ENCODE measurements at places on chromosomes 13 and 19.

DNA sequence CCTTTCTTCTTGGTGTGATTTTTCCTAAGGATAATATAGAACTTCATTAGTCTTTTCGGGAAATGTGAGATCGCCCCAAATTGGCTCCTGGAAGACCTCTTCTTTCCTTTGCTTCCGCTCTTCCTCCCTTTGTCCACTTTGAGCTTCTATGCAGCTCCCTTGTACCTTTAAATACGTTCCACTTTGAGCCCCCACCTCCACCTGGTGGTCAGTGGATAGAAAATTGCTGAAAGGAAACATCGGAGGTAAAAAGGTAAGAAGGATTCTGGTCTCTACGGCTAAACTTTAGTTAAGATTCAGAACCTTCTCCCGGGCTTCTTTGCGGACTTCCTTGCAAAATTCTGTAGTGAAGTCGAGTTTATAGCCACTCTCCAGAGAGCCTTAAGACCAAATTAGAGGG is 55.0 kb upstream of the TM9SF2 start:
- no peak for DNase-seq

GRCh38 chr19:36046443-36047050 is 7.5 kb downstream of the THAP8 start:
- no peak for DNase-seq

GRCh38 chr19:36488118-36488845 is 1.1 kb downstream of the ZNF566 start:
- DNase-seq: no peak

- no peak for DNase-seq
These were observed 63.9 kb downstream of the DIAPH3 start for GRCh38 chr13:60099631-60100420.

DNA sequence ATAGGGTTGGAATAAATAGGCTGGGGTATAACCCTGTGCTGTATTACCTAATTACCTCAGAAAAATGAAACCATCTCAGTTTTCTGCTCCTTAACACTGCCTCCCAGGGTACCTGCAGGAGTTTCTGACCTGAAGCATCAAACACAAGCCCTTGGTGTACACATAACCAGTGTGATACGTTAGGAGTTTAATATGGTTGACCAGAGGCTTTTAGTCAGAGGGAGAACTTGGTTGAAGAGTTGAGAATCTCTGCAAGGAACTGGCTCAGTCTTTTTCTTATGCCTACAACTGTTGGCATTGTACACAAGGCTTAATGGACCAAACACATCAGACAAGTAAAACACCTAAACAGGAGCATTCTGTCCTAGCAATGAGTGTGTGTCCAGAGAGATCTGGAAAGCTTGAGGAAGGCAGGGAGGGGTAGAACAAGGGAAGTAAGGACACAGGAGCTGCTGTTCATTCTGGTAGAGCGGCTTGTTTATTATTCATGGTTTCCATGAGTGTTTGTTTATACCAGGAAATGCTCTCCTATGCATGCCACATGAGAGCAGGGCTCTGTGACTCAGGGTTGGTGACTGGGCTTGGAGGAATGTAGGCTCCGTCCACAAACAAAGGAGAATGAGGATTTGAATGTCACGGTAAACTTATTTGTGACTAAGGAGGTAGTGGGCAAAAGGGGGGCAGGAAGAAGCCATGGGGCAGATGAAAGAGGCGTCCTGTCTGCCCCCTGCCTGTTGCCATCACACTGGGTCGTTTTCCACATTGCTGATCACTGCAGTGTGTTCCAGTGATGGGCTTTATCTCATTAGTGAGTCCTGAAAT is 11.9 kb upstream of the SPATA13 start:
- DNase-seq: no peak

GRCh38 chr13:81021284-81021840 is 680.4 kb upstream of the SPRY2 start:
- DNase-seq: no peak

GRCh38 chr13:73903561-73903960 is 230.6 kb downstream of the KLF12 start:
- DNase-seq: no peak

DNA sequence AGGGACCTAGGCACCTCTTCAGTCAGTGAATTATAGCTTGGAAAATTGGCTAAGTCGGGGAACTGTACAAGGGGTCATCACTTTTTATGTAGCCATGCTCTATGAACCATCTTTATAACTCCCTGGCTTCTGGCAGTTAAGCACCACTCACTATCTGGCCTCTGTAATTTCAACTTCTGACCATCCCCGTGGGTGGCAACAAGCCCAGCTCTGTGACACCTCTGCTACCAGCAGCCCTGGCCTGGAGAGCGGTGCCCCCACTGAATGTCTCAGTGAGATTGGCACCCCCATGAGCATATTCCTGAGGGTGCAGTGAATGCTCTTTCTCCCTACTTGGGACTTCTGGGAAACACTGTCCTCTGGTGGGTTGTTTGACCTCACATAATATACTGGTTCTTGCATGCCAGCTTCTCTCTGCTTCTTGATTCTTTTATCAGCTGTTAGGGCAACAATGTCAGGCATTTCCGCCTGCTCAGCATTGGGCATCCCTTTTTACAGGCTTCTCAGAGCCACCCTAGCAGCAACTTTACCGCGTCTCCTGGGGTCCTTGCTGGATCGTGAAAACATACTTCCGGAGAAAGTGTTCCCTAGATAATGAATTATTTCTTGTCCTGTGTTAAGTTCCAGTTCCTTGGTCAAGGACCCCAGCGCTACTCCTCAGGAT is 10.4 kb downstream of the KL start:
- DNase-seq: no peak

DNA sequence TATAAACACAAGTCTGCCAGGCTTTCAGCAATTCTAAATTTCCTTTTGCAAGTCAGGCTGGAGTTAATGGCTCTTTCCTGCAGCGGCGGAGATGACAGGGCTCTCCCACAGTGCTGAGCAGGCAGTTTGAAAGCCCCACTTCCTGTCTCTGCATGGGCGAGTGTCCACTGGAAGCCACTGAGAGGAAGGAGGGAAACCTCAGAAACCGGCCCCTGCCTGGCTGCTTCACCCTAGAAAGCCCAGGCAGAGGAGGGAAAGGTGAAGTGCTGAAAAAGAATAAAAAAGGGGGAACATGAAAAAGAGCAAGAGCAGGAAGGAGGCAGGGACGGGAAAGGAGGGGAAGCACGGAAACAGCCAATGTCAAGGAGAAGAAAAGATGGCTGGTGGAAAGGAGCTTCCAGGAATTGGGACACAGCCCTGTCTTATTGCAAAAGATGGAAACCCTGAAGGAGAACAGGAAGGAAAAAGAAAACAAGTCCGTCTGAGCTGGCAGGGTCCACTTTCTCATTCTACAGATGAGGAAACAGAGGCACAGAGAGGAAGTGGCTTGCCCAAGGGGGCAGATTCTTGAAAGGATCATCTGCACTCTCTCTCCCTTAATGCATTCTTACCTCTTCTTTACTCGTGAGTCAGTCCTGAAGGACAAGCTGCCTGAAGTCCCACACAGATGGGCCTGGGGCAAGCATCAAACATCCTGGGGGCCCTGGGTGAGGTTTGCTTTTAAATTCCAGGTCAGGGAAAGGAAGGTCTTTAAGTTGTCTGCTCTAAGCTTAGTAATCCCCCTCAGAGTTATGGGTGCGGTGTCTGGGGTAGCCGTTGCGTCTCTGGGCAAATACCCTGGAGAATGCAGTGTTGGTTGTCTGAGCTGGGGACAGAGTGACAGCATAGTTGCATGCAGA is 38.8 kb upstream of the ALOX5AP start:
- DNase-seq: no peak

- no peak for DNase-seq
These were observed 2.6 kb upstream of the CLEC4G start for GRCh38 chr19:7734220-7735203.

DNA sequence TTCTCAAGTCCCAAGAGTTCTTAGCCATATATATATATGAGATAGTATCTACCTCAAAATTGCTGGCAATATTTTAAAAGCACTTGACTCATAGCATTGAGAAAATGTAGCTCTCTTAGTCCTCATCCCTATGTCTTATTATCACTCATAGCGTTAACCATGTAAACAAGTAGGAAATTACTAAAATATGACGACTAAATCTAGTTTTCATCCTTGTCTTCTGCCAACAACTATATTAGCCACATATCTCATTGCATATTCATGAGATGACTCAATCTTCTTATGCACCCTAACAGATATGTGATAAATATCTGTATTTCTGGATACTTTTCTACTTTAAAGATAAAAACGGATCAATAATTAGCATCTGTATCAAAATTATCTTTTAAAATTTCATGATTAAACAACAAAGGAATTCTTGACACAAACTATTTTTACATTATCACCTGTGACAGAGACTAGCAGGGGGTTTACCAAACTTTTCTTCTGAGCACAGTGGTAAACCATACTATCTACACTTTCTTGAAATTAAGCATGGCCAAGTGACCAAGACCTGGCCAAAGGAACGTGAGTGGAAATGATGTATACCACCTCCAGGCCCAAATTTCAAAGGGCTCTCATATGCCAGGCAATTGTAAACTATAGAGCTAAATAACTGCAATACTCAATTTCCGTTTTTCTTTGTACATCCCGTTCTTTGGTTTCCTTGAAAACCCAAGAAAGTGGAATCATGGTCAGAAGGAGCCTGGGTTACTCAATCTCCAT is 45.7 kb downstream of the ZC3H13 start:
- DNase-seq: no peak

GRCh38 chr19:32246006-32246405 is 99.4 kb upstream of the ZNF507 start:
- DNase-seq: no peak

DNA sequence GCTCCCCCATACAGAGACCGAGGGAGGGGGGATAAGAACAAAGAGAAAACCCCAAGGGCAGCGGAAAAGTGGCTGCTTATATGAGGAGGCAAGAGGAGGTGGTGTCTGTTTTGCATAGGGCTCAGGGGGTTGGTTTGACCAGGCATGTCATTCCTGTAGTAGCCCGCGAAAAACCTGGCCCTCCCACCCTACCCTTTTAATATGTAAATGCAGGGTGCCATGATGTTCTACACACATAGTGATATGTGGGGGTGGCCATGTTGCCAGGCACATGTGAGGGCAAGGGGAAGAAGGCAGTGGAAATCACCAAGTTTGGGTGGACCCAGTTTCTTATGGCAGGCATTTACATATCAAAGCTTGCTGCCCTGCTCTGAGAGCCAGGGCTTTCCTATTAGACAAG is 203.5 kb upstream of the UBL3 start:
- no peak for DNase-seq

GRCh38 chr13:31675440-31675953 is 63.8 kb upstream of the RXFP2 start:
- no peak for DNase-seq

Data from stimulated activated CD8-positive, alpha-beta memory T cell treated with anti-CD3 and anti-CD28 coated beads, Interleukin-15, amount 100 ng/mL, for 24 hours (primary cell).